ENCODE measurements at places on chromosomes 11 and 22.

DNA sequence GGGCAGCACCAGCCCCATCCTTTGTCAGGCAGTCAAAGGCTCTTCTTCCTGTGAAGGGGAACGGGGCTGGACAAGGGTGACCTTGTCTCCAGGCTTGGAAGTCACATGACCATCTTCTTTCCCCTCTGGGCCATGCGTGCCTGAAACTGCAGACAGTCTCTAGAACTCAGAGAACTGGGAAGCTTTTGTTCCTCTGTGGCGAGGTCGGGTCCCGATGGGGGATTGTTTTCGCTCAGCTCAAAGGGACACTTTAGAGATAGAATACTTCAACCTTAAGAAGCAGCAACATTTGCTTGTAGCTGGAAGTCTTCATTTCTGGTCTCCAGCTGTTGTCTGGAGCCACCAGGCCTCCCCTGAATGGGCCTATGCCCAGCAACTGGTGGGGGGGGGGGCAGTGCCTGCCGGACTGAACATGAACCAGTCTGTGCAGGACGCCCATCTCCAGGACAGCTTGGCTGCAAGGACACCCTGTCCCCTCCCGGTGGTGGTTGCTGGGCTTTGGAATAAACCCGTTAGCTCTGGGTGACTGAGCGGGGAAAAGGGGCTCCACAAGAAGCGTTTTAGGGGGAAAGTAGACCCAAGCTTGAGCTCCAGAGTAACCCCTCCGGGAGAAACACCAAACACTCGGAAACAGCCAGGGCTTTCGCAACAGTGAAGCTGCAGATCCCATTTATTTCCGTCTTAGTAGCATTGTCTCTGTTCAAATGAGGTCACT, 55.7 kb upstream of the EMID1 start:
- no peak for DNase-seq

DNA sequence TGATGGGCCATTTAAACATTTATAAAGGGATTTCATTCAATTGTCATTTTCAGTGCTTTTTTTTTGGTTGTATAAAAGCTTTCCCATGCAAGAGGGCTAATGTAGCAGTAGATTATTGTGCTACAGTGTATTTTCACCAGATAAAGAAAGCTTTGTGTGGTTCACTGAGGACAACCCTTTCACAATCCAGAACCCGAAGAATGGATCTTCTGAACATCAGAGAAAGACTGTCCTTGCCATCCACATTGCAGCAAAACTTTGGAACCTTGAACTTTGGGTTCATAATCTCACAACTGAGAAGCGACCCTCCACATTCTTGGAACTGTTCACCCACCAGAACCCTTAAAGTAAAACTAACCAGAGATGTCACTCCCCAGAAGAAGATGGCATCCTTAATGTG, 9.3 kb downstream of the APOBEC3H start:
- DNase-seq = no peak

DNA sequence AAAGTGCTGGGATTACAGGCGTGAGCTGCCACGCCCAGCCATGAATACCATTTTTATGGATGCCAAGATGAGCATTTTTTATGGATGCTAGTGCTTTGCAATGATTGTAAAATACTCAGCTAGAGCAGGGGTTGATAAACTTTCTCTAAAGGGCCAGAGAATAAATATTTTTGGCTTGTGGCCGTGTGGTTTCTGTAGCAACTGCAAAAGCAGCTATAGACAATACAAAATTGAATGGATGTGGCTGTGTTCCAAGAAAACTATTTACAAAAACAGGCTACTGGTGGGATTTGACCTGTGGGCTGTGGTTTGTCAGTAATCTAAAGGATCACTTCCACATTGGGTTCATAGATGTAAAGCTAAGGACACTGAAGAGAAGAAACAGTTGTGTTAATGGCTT, 56.0 kb downstream of the COMMD9 start:
- no peak for DNase-seq

DNA sequence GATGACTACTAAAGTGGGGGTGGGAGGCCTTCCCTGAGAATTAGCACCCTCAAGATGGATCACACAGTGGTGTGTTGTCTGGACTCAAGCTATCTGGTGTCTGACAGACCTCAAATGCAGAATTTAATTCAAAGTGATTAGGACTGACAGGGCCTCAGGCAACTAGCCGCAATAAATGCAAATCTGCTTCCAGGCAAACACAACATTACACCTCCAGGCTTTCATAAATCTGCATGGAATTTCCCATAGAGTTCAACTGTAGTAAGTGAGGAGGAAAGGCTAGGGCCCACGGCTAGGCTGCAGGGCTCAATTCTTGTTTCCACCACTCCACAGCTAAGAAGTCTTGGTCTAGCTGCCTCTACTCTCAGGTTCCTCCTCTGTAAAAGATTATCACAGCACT, 331.4 kb downstream of the LARGE1 start:
- no peak for DNase-seq

DNA sequence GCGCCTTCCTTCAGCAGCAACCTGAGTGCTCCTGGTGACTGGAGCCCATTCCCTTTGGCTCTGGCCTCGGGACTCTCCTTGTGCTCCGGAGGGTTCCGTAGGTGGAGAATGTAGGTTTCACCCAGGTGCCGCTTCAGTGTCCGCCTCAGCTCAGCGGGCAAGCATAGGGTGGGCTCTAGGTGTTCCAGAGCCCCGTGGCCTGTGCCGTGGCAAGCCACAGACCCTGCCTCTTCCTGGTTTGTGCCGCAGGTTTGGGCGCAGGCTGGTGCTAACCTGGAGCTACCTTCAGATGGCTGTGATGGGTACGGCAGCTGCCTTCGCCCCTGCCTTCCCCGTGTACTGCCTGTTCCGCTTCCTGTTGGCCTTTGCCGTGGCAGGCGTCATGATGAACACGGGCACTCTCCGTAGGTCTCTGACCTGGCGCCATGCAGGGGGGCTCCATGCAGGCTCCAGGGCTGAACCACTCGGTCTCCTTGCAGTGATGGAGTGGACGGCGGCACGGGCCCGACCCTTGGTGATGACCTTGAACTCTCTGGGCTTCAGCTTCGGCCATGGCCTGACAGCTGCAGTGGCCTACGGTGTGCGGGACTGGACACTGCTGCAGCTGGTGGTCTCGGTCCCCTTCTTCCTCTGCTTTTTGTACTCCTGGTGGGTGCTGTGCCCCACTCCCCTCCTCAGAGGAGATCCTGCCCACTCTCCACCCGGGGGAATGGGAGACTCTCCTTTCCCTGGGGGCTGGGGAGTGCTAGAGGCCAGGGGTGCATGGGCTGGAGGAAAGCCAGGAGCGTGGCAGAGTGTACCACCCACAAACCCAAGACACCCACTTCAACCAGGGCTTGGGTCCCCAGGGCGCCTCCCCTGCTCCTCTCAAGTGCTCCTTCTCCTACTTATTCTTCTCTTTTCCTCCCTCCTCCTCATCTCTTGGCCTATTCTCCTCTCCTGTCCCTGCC, 2.4 kb downstream of the SLC22A12 start:
- DNase-seq = no peak

DNA sequence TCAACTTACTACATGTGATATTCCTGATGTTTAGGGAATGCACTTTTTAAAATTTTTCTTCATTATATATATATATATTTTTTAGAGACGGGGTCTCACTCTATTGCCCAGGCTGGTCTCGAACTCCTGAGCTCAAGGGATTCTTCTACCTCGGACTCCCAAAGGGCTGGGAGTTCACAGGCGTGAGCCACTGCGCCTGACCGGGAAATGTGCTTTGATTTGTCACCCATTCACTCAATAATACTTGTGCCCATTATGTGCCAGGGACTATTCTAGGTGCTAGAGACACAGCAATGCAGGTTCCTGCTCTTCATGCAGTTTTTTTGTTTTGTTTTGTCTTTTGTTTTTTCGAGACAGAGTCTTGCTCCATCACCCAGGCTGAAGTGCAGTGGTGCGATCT, 56.1 kb upstream of the INCENP start:
- no peak for DNase-seq

GRCh38 chr11:128389461-128389976, 197.8 kb downstream of the ETS1 start:
- DNase-seq = no peak

DNA sequence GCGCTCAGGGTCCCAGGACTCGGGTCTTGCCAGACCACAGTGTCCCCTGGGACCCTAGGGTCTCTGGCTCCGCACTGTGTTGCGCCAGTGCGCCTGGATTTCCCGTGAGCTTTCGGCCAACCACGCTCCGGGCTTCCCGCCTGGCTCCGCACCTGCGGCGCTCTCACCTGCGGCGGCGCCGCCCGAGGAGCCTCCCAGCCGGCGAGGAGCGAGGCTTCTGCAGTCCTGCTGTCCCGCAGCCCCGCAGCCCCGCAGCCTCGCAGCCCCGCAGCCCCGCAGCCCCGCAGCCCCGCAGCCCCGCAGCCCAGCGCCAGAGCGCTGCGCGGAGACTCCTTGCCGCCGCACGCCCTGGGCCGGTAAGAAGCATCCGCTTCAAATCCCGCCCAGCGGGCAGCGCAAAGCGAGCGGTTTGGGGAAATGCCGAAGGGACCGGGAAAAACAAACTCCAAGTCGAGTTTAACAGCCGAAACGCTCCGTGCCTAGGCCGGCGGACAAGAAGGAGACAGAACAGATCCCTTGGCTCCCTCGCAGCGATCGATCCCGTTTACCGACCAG, 939 bp downstream of the ALX4 start:
- DNase-seq = no peak
